ENCODE measurements at places on chromosomes 5 and 9.

DNA sequence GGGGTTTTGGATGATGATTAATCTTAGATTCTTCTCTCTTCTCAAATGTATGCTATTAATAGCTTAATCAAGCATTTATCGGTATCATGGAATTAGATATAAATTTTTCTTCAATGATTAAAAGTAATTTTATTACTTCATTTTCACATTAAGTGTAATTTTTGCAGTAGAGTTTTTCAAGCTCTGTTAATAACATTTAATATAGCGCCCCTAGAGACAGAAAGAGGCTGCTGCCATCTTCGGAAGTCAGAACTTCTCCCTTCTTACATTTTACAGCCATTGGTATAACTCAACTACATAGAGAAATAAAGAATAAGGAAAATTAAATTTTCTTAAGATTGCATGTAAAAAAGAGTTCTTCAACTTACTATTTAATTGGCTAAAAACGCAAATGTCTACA is 540.3 kb downstream of the GABRG2 start:
- no peak for DNase-seq

GRCh38 chr5:35129921-35130485 is 82.3 kb upstream of the AGXT2 start:
- DNase-seq, result peak; percentile 74

DNA sequence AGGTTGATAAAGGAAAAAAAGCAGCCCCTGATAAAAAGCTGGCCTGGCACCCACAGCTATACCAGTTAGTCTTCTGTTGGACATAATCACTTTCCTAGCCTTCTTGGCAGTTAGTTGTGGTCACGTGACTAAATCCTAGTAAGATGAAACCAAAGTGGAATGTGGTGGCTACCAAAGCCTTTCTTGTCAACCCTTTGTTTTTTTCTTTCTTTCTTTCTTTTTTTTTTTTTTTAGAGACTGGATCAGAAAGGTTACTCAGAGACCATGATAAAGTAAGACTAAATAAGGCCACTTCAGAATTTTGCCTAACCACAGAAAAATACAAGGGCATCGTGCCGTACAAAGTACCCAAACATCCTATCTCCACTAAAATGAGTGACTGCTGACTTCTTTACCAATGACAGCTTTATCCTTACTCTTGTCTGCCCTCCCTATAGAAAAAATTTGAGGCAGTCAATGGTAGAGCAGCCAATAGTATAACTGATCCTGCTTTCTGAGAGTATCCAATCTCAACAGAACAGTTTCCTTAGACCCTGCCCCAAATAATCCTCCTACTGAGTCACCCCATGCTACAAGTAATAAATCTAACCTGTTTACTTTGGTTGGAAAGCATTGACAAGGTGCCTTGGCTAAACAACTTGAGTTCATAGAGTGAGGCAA is 14.2 kb upstream of the KIF27 start:
- DNase-seq, result no peak

DNA sequence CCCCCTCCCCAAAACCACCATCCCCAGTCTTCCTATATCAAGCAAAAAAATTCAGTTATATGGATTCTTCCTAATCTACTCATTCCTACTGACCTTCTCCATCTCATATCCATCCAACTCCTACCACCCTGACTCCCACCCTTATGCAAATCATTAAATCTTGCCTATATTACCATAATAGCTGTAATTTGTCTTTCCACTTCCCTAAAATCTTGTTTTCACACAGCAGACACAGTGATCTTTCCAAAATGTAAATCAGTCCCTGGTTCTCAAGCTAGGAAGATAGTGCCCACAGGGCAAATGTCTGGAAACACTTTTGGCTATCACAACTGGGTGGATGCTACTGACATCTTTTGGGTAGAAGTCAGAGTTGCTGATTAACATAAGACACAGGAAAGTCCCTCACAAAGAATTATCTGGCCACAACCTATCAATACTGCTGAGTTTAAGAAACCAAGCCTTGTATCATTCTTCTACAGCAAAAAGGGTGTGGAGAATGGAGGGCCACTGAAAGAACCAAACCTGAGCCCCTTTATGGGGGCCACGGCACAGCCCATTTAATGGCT is 1.4 kb downstream of the SRA1 start:
- DNase-seq, result no peak

GRCh38 chr9:21764846-21765245 is 37.6 kb upstream of the MTAP start:
- DNase-seq, result no peak

DNA sequence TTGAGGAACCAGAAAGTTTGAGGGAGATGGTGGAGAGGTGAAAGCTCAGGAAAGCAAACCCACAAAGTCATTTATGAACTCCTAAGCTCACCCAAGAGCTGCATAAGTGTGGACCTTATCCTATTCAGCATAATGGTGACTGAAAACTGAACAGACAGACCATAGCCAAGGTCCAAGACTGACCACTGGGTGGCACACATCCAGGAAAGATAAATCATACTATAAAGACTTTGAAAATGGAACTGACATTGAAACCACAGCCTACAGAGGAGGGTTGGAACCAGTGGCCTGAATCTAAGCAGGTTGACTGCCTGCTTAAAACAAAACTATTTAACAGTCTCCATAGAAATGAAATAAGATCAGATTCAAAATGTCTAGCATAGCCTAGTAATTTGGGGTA is 121.0 kb upstream of the RGS7BP start:
- DNase-seq, result no peak

DNA sequence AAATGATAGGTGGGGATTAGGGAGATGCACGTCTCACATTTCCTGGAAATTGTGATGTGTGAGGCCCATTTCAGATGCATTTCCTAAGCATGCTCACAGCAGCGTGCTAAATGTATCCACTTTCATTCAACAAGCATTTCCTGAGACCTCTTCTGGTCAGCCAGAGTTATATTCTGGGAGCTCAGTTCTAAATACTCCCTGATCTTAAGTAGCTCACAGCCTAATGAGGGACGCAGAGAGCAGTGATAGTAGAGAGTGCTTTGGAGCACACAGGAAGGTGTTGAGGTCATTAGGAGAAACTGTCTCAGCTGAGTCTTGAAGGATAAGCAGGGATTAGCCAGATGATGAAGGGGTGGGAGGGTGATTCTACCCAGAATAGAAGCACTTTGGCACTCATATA is 46.2 kb upstream of the FSD1L start:
- DNase-seq, result no peak

DNA sequence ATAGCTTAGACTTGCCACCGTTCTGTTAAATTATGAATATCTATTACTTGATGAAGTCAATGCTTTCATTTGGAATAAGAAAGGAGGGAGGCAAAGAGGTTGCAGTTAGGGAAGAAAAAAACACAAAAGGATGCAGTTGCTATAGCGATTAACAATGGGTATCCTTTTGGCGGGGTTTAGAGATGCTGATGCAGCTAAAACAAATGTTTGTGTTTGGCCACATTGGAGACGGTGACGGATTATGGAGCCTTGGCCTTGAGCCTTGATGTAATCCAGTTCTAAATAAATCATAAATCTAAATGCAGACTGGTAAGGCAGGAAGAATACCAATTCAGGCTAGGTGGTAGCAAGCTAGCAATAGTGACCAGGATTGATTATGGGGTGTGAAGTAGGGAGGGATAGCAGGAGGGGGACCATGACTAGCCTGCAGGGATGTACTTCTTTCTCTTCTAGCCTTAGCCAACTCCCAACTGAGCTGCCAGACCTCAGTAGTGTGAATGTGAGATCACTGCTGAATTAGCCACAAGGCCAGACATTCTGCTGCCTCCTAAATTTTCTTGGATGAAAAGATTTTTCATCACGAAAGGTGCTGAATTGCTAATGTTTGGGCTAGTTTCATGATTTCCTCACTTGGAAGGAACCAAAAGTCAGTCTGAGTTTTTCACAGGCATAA is 160.3 kb downstream of the TLR4 start:
- DNase-seq, result no peak

DNA sequence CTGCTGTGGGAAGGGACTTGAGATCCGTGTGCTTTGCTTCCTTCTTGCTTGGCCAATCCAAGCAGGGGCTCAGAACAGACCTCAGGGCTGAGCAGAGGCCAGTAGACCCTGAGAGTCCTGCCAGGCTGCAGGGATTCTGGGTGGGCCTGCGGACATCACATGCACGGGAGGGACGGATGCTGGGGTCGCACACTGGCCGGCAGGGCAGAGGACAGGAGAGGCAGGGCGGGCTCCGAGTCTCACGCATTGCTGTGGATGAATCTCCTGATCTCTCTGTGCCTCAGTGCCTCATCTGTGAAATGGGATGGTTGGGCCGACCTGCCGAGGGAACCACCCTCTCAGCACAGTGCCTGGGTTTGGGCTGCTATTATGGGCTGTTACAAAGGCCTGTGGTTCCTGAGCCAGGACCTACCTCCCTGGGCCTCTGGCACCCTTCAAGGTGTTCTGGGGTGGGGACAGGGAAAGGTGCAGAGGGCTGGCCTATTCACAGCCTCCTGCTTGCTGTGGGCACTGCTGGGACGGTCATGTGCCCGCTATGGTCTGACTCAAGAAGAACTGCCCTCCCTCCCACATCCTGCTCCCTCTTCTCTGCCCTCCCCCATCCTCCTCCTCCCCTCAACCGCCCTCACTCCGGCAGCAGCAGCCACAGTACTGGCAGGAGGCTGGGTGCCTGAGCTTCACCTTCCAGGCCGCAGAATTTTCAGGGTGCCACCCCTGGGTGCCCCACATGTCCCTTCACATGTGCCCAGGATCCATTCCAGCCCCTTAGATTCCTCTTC is 43.3 kb downstream of the NCS1 start:
- DNase-seq, result no peak

DNA sequence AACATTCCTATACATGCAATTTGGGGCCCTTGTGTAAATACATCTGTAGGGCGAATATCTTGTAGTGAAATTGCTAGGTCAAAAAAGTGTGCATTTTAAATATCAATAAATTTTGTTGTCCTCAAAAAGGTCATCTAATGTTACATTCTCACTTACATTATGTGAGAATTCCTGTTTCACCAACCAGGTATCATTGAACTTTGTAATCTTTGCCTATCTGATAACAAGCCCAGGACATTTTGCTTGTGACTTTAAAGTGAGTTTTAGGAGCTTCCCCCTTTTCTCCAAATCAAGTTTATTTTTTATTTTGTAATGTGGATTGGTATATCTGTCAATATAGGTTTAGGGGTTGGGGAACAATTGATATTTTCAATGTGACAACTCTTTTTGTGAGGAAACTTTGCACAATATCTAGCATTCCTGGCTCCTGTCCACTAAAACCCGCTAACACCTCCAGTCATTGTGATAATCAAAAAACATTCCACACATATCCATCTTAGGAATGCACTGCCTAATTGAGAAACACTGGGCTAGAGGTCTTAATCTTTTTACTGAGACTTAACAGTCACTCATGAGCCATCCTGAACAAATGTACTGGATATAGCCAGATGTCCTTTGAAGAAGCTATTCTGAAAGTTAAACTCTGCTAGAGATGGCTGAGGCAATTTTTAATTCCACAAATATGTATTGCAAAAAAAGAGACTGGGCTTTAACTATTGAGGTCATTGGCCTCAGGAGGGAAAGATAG is 72.5 kb upstream of the SLC1A1 start:
- DNase-seq, result no peak

DNA sequence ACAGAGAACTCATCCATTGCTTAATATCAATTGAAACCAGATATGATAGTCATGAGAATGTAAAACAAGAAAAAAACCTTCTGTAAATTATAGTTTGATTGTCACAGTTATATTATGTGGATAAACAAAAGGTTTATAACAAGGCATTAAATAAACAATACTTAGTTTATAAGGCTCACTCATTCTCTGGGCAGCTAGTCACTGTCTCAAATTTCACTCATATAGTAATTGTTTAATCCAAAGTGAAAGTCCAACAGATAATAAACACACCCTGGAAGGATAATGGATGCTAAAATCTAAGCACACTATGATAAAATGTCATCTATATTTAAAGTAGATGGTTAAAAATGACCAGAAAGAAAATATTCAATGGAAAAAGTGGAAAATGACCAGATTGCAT is 30.8 kb upstream of the SLC12A2 start:
- DNase-seq, result no peak

DNA sequence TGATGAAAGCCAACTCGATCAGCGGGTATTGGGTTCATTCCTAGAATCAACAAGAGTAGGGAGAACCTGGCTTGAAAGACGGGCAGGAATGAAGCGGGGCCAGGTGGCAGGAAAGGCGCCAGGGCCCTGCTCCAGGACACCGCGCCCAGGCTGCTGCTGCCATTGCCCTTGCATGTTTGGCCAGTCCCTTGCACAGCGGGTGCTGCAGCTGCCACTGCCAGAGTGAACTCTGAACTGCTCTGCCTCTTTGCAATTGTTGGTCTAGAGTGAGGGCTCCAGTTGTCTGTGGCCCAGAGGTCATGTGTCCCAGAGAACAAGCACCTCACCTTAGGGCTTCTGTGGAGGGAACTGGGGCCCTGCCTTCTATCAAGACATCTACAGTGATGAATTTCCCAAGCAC is 24.0 kb upstream of the CARTPT start:
- no peak for DNase-seq

DNA sequence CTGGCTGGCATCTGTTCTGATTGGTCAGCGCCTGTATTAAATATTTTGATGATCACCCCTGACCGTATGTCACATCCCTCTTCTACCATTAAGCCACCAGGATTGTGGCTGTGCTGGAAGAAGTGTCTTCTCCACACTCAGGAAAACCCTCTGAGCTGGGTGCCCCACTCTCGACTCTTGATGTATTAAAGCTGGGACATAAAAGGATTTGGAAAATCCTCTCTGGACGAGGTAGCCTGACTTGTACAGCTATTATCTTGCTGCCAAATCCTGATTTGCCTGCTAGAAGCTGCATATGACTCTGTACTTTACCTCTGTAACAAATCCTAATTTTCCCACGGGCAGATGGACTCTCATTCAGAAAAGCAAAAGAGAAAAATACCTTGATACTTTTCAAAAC is 161.0 kb downstream of the SLC28A3 start:
- DNase-seq, result no peak

- peak; percentile 33 for DNase-seq
Observed at GRCh38 chr5:142748568-142749249, 21.5 kb upstream of the ARHGAP26 start.

DNA sequence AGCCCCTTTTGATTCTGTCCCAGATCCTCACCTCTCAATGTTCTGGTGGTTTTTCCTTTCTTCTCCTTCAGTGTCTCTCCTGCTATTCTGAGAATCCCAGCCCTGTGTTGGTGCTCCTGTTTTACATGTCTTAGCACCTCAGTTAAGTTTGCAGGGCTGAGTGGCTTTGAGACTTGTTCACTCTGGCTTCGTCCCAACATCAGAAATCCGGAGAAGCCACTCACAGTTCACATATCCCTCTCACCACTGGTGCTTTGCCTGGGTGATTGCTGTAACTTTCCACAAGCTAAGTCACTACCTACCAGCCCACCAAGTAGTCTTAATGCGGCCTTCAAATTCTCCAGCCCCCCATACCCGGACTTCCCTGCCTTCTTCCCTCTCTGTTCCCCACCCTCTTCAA is 40.2 kb downstream of the CYFIP2 start:
- DNase-seq, result no peak

DNA sequence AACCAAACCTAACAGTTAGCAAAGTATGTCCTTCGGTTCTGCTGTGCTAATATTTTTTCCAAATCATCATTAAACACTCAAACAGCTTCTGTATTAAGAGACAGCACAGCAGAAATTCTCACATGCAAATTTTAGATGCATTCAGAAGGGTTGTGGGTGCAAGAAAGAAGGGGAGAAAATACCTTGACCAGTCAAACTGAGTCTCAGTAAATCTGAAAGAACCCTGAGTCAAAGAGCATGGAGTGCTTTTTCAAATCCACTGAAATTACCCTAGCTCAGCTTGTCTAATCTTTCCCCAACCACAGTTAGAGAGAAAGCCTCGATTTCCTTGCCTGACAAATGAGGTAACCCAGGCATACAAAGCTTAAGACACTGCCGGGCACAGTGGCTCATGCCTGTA is 55.1 kb downstream of the RETREG1 start:
- DNase-seq, result no peak
